ENCODE measurements at places on chromosomes 4 and X.

DNA sequence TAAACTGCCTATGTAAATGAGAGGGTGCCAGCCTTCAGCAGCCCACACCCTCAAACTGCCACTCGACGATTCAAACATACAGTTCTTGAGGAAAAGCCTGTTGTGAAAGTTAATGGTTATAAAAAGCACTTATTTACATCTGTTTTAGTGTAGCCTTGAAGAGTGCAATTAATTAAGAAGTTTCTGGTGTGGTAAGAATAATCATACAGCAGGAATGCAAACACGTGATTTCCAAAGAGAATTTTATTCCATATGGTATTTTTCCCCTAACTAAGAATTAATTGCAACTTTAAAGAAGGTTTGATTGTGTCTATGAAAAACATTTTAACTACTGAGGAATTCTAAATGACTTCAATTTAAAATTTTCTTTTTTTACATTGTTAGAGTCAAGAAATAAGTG lies 176.3 kb upstream of the PITX2 start:
- no peak for DNase-seq

GRCh38 chrX:12894074-12895030 lies 12.1 kb upstream of the TLR8 start:
- no peak for DNase-seq

- no peak for DNase-seq
Measured at GRCh38 chr4:149183638-149184037, 632.0 kb downstream of the IQCM start.

DNA sequence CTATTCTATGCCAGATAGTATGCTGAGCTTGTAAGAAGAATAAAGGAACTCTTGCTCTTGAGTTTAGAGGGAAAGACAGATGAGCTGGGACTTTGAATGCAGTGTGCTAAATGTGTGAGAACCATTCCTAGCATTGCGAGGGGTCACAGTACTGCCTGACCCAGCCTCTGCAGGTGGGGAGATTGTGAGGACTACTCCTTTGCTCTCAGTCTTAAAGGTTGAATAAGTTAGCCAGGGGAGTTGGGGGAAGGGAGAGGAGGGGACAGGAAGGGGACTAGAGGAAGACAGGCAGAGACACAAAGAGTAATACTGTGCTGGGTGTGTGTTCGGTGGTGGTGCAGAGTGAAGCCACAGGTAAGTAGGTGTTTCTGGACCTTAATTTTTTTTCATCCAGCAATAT lies 41.7 kb downstream of the DCUN1D4 start:
- no peak for DNase-seq

- no peak for DNase-seq
Measured at GRCh38 chr4:65789805-65790204, 119.5 kb upstream of the EPHA5 start.

- DNase-seq = no peak
Measured at GRCh38 chr4:54238389-54238788, 9.3 kb downstream of the PDGFRA start.

DNA sequence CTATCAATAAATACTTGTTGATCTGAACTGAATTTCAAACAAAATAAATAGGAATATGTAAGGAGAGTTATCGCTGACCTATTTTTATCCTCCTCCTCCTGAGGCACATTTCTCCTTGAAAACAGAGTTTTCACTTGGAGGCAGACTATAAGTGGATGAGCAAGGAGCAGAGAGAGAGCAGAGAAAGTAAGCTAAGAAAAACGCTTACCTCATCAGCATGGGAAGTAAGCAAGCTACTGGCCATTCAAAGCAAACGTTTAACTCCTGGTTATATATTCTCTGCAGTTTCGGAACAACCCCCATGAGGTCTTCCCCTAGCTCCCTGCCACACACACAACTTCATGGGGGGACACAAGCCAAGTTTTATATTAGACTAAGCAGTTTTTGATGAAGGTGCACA lies 13.2 kb downstream of the ZDHHC9 start:
- DNase-seq = no peak

All from BJ (cell line).